ENCODE measurements at places on chromosomes 12 and 14. TPM values are rescaled to one million over a fixed set of nuclear protein-coding genes. Genes with fewer than 3 reads are reported as not detected.
A peak's percentile ranks its signal among the peaks of the same experiment; 100 is the strongest.

The ANKRD33 gene
- not detected for total RNA-seq

The ABCC9 gene
- not detected for total RNA-seq

The GLIPR1L1 gene
- not detected for total RNA-seq

The AMN1 gene
- total RNA-seq = 3.2 TPM

The APOF gene
- total RNA-seq = not detected

GRCh38 chr14:74312161-74312560 lies 9.4 kb upstream of the ABCD4 start:
- DNase-seq = no peak
- H3K4me1 ChIP-seq = no peaks in the 10 kb centered on the region
- no peaks in the 10 kb centered on the region for H3K27me3 ChIP-seq
- no peak overlapping the region for H3K4me3 ChIP-seq

DNA sequence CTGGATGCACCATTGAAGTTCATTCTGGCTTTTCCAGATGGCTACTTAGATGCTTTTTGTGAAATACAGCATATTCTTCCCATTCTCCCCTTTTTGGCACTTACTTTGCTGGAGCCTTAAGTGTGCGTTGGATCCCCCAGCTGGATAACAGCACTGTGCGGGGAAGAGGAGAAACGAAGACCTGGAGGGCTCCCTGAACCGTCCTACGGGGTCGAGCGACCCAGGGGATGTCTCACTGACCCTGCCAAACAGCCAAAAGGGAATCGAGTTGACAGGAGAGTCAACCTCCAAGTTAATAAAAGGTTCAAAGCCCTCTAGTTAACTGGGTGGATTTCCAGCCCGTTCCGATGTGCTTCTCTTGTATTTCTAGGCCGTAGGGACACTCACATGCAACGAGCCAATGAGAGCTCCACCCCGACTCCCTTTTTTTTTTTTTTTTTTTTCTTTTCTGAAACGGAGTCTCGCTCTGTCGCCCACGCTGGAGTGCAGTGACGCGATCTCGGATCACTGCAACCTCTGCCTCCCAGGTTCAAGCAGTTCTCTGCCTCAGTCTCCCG lies 1.0 kb upstream of the CAMKK2 start:
- H3K36me3 ChIP-seq = no peaks in the 10 kb centered on the region
- peak; percentile 84 for DNase-seq
- peak overlapping the region; percentile 81 for H3K4me3 ChIP-seq
- H3K27ac ChIP-seq = peak overlapping the region; percentile 13
- H3K27me3 ChIP-seq = no peaks in the 10 kb centered on the region

GRCh38 chr12:131536766-131537165 lies 174.1 kb upstream of the SFSWAP start:
- H3K27ac ChIP-seq = no peak overlapping the region
- no peak overlapping the region for H3K4me3 ChIP-seq
- H3K36me3 ChIP-seq = no peaks in the 10 kb centered on the region
- DNase-seq = no peak

DNA sequence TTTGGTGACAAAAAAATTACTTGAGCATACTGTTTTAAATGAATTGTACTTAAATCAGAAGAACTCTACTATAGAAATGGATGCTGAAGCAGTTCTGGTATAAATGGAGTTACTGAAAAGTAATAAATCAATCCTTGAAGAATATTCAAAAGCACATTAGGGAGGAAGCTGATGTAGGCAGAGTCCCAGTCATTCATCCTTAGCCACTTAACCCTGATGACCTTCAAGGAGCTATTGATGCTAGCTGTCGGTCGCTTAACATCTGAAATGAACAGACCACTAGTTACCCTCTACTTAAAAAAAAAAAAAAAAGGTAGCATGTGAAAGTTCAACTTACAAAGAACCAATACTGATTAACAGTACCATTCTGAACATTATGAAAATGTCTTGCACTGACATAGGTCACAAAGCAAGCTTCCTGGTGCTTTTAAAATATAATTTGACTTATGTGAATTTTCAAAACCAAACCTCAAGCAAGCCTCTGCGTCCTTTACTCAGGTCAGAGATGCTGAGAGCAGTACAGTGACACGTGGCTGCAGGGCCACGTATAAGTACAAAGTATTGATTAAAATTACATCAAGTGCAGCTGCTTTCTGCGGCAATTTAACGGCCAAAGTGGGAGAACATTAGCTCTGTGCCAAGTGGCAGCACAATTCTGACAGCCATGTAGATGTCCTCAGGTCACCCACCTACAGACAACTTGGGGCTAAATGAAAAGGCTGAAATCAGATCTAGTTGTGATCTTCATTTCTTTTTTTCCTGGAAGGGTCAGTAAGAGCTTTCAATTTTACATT lies 18.1 kb downstream of the PPM1H start:
- no peaks in the 10 kb centered on the region for H3K36me3 ChIP-seq
- no peak overlapping the region for H3K4me3 ChIP-seq
- H3K4me1 ChIP-seq = no peaks in the 10 kb centered on the region
- peaks cover 9% of the 10 kb centered on the region for H3K27me3 ChIP-seq
- H3K27ac ChIP-seq = no peak overlapping the region
- no peak for DNase-seq

DNA sequence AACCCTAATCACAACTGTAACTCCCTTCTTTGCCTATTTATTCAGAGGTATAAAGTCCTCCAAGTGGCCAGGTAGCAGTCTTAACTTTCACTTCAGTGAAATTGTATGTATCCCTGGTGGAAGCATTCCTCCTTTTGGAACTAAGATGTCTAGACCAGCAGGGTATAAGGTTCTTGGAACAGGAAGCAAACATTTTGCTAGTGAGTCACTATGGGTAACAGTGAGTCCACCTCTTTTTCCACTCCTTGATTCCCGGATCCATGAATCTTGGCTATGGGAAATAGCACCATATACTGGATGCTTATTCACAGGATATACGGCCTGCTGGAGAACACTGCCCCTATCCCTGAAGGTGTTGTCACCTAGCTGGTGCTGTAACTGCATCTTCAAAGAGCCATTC lies 80.2 kb downstream of the KCNA5 start:
- no peak for DNase-seq
- no peaks in the 10 kb centered on the region for H3K36me3 ChIP-seq
- H3K27me3 ChIP-seq = peaks cover 7% of the 10 kb centered on the region

DNA sequence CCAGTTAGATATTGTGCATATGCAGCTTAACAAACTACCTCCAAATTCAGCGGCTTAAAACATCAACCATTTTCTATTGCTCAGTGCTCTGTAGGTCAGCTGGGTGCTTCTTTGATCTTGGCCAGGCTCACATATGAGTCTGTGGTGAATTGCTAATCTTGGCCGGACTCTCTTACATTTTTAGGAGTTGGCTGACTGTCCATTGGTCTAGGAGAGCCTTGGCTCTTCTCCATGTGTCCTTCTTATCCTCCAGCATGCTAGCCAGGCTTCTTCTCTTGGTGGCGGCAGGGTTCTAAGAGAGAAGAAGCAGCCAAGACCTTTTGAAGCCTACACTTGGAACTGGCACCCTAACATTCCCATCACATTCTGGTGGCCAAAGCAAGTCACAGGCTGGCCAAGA lies 174.3 kb upstream of the PWP1 start:
- no peak overlapping the region for H3K27ac ChIP-seq
- H3K27me3 ChIP-seq = no peaks in the 10 kb centered on the region
- peaks cover 12% of the 10 kb centered on the region for H3K4me1 ChIP-seq
- no peak for DNase-seq
- H3K36me3 ChIP-seq = no peaks in the 10 kb centered on the region
- H3K4me3 ChIP-seq = no peak overlapping the region

DNA sequence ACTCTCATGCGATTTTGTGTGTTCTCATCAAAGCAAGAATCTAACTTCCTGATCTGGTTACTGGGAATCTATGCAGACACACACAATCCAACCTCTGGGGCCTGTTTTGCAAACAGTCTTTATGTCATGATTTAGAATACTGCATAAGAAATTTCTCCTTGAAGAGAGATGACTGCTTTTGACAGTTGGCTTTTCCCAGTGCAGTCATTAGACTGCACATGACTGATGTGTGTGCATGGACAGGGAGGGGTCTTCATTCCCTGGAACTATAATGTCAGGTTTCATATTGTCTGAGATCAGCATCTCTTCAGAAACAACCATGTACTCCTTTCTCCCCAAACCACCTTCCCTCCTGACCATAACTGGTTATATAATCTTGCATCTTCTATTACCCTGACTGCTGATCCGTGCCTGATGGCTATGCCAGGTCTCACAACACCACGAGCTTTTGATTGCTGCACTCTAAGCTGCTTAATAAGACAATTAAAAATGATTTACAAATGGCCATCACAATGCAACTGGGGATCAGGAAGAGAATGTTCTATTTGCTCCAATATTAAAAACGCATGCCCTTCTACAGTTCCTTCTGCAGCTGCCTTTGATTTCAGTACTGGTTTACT lies 995.4 kb downstream of the NRXN3 start:
- H3K36me3 ChIP-seq = no peaks in the 10 kb centered on the region
- H3K4me1 ChIP-seq = no peaks in the 10 kb centered on the region
- H3K4me3 ChIP-seq = no peak overlapping the region

DNA sequence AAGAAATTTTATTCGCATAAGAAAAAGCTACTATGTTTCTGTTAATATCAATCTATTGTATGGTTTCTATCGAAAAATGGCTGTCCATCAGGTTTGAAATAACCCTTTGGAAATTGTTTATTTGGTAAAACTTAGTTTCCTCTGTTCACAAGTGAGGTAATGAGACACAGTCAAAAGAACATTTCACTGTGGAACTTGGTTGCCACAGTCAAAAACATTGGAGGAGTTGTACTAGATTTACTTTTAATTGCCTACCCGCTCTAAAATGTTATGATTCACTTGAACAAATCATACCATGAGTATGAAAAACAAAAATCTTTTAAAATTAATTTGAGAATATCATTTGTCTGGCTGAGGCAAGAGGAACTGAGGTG lies 46.5 kb downstream of the ITPR2 start:
- H3K4me1 ChIP-seq = peaks cover 23% of the 10 kb centered on the region
- H3K36me3 ChIP-seq = peaks cover 32% of the 10 kb centered on the region
- no peak for DNase-seq

- no peaks in the 10 kb centered on the region for H3K4me1 ChIP-seq
- peaks cover 10% of the 10 kb centered on the region for H3K27me3 ChIP-seq
- no peak for DNase-seq
- H3K27ac ChIP-seq = no peak overlapping the region
Observed at GRCh38 chr12:2170376-2170775, 117.6 kb downstream of the CACNA1C start.

DNA sequence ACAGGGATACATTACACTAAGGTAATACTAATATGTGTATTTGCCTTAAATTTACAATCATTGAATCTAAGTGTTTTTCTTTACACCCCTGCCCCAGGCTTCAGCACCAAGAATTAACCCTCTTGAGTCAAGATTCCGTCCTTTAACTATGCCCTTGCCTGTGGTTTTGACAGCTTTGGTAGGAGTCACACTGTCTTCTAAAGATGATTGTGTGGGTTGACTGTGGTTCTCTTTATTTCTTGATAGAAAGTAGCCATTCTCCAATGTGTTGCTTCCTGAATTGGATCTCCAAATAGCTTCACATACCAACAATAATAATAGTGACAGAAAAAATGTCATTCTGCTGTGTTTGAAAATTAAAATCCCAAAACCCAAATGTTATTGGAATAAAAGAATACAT lies 3.6 kb downstream of the CLEC7A start:
- H3K27me3 ChIP-seq = peaks cover 6% of the 10 kb centered on the region
- H3K4me1 ChIP-seq = peaks cover 16% of the 10 kb centered on the region
- DNase-seq = no peak

- H3K4me1 ChIP-seq = peaks cover 13% of the 10 kb centered on the region
- no peaks in the 10 kb centered on the region for H3K36me3 ChIP-seq
Observed at GRCh38 chr12:49776413-49776812, 35.1 kb downstream of the TMBIM6 start.
